ENCODE measurements at places on chromosomes 12 and 14.
A peak's percentile ranks its signal among the peaks of the same experiment; 100 is the strongest.

DNA sequence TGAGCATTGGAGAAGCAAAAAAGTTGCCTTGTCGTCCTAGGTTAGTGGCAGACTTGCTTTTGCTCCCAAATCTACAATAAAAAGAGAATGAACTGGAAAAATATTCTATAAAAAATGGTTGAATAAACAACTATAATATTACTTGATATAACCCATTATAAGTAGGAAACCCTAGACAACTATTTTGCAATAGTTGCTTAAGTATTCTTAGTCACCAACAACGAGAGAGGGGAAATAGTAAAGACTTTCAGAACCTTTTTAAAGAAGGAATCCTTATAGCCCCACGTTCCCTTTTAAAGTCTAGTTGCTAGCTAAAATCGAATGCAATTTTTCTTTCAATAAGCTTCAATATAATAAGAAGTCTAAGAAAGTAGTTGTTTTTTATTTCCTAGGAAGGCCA lies 17.5 kb downstream of the AQP6 start:
- no peak for DNase-seq

GRCh38 chr12:131896080-131896810 lies 1.8 kb downstream of the ULK1 start:
- peak; percentile 53 for DNase-seq

- DNase-seq: no peak
Measured at GRCh38 chr14:79745046-79745445, 466.3 kb downstream of the DIO2 start.

GRCh38 chr12:112130441-112130998 lies 5.2 kb downstream of the TRAFD1 start:
- no peak for DNase-seq

DNA sequence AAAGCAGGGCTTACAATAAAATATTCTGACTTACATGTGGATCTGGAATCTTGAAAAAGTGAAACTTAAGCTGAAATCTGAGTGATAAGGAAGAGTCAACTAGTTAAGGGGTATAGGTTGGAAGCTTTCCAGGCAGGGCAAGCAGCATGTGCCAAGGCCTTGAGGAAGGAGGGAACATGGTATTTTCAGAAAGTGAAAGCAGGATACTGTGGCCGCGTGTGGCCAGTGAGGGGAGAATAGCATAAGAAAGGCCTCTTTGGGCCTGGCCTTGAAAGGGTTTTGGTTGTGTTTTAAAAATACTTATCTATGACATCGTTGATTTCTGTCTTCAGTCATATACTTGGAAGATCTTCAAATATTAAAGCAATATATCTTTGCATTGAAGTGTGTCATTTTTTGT lies 213.4 kb downstream of the AKAP6 start:
- no peak for DNase-seq

GRCh38 chr12:40137252-40137651 lies 31.4 kb upstream of the SLC2A13 start:
- no peak for DNase-seq

DNA sequence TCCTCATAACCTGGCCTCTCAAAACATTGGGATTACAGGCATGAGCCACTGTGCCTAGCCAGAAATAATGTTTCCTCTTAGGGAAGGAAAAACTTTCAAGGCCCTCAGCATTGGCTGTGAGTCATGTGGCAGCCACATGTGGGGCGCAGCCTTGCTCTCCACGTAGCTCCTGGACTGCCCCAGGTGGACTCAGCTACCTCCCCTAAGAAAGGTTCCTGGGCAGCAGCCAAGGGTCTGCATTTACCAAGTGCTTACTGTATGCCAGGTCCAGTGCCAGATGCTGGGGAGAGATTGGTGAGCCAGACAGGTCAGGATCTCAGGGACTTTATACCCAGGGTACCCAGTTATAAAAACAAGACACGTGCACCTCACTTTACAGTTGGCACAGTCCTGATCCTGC lies 3.7 kb upstream of the TRPV4 start:
- no peak for DNase-seq

DNA sequence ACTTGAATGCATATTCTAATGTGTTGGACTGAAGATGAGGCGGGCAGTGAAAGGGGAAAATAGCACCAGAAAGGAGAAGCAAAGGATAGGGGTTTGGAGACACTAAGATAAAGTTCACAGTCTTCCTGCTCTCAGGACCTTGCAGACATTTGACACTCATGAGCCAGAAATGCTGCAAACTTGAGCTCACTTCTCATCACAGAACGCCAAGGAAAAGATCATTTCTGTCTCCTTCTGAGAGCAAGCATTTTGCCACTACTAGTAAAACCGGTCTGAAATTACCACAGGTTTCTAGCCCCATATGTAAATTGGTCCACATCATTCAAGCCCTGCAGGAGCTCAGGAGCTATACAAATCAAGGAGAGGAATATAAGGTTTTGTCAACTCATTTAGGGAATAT lies 44.6 kb upstream of the ANO2 start:
- DNase-seq: no peak

DNA sequence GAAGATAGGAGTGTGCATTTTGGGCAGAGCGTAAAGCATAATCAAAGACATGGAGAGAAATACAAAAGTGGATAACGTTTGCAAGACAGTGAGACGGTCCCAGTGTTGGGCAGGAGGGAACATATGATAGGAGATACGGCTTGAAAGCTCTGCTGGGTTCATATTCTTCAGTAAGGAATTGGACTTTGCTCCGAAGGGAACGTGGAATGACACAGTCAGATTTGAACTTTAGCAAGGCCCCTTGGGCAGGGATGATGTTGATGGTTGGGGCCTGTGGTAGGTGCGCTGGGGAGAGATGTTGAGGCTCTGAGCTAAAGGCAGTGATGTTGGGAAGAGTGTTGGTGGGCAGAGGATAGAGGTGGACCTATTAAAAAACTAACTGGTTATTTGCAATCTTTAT lies 143.5 kb upstream of the TBX3 start:
- no peak for DNase-seq

DNA sequence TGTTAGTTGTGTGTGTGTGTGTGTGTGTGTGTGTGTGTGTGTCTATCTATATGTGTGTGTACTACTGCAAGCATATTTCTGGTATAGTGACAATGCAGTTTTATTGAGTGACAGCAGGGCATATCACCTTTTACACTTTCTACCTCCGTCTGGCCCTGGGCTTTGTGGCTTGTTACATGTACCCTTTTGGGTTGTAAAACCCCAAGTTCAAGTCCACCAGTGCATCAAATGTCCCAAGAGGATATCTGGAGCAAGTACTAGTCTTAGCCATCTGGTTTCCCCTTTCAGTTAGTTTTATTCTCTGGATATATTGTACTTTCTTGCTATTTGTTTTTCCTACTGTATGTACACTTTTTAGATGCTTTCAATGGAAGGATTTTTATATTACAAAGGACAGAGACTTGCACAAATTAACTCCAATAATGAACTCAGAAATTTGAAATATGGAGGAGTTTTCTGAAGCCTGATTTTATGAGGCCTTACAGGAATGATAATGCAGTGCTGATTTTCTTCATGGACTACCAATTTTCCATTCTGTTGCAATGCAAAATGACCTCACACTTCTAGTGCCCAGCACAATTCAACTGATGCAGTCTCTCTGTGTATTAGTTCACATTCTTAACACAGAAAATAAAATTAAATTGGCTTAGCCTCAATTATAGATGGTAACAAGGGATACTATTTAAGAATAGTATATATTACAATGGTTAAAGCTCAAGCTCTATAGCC lies 29.1 kb downstream of the SLC16A7 start:
- DNase-seq: no peak

DNA sequence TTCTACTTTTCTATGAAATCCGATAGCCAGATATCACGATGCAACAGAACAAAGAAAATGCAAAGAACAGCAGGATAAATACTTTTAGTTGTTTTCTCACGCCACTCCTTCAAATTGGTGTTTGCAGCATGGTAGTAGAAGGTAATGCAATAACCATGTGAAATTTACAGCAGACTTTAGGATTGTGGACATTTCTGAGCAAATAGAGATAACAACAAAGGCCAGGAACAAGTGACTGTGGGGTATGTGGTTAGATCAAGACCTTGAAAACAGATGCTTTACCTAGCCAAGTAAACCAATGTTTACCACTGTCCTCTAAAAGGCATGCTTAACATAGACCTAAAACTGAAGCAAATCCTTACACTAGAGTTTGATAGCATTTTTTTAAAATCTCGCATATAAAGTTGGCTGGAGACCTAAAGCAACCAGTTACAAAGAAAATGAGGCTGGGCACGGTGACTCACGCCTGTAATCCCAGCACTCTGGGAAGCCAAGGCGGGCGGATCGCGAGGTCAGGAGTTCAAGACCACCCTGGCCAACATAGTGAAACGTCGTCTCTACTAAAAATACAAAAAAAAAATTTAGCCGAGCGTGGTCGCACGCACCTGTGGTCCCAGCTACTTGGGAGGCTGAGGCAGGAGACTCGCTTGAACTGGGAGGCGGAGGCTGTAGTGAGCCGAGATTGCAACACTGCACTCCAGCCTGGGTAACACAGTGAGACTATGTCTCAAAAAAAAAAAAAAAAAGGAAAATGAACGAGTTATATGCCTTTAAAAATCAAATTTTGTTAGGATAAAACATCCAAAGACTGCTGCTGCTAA lies 123.2 kb upstream of the FOXN3 start:
- DNase-seq: no peak

DNA sequence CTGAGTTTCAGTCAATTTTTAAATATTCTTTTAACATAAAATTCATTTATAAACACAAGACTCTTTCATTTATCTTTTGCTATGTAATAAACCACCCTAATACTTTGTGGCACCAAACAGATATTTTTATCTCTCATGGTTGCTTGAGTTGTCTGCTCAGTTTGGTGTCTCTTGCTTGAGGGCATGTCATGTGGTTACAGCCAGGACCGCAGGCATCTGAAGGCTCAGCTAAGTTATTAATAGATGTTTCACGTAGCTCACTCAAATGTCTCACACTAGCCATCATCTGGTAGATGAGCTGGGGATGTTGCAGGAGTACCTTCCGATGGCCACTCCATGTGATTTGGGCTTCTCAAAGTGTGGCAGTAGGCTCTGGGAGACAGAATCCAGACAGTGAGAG lies 597.8 kb downstream of the ETNK1 start:
- DNase-seq: no peak

GRCh38 chr12:98470469-98471082 lies 44.8 kb upstream of the TMPO start:
- DNase-seq: no peak

DNA sequence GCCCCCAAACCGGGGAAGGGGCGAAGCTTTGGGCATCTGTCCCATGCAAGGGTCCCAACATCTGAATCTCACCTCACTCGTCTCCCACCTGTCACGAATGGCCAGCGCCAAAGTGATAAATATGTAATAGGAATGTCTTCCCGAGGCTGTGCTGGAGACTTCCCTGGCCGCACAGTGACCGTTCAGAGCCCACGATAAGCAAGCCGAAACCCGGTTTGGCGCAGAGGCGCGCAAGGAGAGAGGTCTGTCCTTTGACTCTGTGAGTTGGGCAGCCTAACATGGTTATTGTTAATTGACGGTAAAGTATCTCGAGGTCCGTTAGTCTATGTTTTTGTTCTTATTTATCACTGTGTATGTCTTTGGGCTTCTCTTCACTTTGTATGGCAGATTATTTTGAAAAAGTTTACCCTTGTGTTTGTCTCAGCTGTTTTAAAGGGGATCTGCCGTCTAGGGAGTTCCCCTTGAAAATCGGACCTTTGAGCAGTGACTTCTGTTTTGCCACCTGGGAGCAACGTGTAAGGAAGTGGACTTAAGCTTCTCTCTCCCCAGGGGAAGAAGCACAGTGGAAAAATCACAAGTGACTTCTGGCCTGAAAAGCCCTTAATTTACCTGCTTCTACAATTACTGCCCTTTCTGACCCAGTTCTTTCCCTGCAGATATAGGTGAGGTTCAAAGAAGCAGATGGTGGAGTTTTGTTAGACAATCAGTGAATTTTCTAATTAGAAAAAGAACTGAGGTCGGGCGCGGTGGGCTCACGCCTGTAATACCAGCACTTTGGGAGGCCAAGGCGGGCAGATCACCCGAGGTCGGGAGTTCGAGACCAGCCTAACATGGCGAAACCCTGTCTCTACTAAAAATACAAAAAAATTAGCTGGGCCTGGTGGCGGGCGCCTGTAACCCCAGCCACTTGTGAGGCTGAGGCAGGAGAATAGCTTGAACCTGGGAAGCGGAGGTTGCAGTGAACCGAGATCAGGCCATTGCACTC lies 1.1 kb upstream of the TM9SF1 start:
- no peak for DNase-seq

- DNase-seq: no peak
Measured at GRCh38 chr12:98793121-98793520, 148.0 kb downstream of the APAF1 start.

GRCh38 chr14:105346876-105347586 lies 32.5 kb downstream of the PACS2 start:
- no peak for DNase-seq

GRCh38 chr12:46546634-46547273 lies 174.2 kb upstream of the SLC38A2 start:
- DNase-seq: no peak

DNA sequence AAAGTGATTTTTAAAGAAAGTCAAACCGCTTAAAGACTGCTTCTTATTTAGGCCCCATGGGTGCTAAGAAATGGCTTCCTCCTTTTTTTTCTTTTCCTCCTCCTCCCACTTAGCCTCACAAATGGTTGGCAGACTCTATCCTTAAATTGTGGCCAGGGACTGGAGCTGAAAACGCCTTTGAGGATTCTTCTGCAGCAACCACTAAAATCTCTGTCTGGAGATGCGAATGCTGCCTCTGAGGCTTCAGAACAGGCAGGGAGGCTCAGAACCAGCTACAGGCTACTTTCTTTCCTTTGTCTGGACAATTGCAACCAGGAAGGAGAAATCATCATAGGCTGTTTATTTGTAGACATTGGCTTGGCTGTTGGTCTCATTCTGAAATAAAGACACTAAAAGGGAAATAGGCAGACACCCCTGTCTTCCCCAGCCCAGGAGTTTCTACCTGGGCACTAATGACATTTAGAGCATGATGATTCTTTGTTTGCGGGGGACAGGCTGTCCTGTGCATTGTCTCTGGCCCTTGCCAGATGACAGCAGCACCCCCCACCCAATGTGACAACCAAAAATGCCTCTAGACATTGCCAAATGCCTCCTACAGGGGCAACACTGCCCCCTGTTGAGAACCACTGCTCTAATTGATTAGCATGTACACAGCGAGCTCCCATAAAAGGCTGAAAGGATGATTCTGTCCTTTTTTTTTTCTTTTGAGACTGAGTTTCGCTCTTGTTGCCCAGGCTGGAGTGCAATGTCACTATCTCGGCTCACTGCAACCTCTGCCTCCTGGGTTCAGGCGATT lies 50.3 kb downstream of the MAP1LC3B2 start:
- no peak for DNase-seq

- DNase-seq: no peak
Measured at GRCh38 chr12:126523891-126524290, 1458.7 kb downstream of the AACS start.

GRCh38 chr12:102885043-102885932 lies 31.8 kb downstream of the PAH start:
- DNase-seq: no peak

- DNase-seq: no peak
Measured at GRCh38 chr12:76216585-76217472, 131.4 kb downstream of the BBS10 start.

All from NCI-H524 (cell line).